ENCODE measurements at places on chromosomes 2 and 18. TPM values are rescaled to one million over a fixed set of nuclear protein-coding genes. Genes with fewer than 3 reads are reported as not detected.
A peak's percentile ranks its signal among the peaks of the same experiment; 100 is the strongest.

DNA sequence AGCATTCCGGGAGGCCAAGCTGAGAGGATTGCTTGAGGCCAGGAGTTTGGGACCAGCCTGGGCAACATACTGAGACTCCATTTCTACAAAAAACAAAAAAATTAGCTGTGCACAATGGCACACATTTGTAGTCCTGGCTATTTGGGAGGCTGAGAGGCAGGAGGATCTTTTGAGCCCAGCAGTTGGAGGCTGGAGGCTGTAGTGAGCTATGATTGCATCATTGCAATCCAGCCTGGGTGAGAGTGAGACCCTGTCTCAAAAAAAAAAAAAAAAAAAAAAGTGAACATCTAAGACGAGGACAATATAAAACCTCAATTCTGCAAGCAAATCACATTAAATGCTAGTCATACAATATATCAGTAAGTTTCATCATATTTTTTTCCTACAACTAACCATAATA, 2.8 kb upstream of the HAT1 start:
- DNase-seq = no peak

CPS1 gene
- 2.1 TPM for total RNA-seq

GRCh38 chr2:136012315-136012714, 26.9 kb upstream of the DARS1 start:
- no peak for DNase-seq

DNA sequence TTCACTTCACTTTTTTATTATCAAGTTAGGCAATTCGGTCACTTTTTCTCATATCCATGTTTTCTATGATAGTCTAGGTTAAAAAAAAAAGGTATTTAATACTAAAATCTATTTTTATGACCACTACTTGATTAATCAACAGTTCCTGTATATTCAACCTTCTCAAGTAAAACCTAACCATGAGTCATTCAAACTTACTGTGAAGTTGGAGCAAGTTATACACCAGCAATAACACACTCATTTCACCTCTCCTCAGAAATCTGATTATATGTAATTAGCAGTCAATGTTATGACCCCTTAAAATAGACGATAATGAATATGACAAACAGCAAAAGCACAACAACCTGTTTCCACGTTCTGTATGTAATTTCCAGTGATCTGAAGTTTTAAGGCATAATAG, 35.0 kb upstream of the ADAM17 start:
- DNase-seq = no peak

DNA sequence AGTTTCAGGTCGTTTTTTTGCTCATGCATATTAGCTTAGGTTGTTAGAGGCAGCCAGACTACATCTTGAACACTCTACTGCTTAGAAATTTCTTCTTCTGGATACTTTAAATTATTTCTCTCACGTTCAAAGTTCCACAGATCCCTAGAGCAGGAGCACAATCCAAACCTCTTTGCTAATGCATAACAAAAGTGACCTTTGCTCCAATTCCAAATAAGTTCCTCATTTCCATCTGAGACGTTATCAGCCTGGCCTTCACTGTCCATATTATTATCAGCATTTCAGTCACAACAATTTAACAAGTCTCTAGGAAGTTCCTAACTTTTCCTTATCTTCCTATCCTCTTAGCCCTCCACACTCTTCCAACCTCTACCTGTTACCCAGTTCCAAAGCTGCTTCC, 50.4 kb upstream of the ERMN start:
- no peak for DNase-seq

DNA sequence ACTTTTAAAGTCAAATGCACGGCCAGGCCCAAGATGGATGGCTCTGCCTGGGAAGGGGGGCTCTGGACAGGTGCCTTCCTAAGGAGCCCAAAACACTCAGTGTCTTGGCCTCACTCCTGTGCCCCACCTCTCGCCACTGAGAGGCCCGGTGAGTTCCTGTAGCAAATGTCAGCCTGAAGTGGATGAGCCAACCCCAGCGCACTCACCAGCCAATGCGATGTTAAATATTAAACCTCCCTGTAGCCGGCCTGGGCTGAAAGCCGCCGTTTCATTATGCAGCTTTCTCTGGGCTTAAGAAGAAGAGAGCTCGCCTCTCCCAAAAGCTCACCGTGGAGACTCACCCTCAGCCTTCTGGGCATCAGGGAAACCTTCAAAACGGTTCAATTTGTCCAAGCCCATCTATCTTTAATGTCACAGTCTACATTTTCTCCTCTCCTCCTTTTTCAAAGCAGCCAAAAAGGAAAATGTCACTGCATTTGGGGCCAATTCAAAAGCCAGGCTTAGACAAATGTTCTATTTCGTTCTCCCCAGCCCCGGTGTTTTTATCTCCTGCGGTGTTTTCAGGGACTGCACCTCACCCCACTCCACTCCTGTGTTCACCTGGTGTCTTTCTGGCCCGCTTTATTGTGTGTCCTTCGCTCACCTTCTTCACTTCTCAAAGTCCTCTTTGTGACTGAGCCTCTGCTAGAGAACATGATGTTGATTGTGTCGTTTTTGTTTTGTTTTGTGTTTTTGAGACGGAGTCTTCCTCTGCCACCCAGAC, 124.0 kb downstream of the NRP2 start:
- no peak for DNase-seq

SGPP2 gene
- total RNA-seq = not detected

GRCh38 chr2:120176526-120176925, 46.7 kb downstream of the TMEM185B start:
- DNase-seq = no peak

DNA sequence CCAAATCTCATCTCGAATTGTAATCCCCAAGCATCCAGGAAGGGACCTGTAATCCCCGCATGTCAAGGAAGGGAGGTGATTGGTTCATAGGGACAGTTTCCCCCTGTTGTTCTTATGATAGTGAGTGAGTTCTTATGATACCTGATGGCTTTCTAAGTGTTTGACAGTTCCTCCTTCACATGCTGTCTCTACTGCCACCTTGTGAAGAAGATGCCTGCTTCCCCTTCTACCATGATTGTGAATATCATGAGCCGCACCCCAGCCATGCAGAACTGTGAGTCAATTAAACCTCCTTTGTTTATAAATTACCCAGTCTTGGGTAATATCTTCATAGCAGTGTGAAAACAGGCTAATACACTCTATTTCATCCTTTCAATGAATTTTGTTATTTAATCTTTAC, 446.7 kb downstream of the RNF144A start:
- DNase-seq = no peak

DNA sequence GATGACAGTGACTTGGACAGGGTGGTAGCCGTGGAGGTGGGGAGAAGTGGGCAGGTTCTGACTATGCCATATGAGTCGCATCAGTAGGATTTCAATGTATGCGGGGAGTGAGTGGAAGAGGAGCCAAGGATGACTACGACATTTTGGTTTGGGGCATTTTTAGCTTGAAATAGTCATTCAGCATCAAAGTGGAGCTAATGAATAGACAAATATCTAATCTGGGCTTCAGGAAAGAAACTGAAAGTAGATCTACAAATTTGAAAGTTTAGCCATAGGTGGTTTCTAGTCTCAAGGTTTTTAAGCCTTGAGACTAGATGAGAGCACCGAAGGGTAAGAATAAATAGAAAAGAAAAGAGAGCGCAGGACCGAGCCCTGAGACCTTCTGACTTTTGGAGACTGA, 58.3 kb downstream of the FEZ2 start:
- DNase-seq = peak; percentile 67

UGT1A8 gene
- total RNA-seq = not detected

ZNF236 gene
- total RNA-seq = 6.1 TPM

DNA sequence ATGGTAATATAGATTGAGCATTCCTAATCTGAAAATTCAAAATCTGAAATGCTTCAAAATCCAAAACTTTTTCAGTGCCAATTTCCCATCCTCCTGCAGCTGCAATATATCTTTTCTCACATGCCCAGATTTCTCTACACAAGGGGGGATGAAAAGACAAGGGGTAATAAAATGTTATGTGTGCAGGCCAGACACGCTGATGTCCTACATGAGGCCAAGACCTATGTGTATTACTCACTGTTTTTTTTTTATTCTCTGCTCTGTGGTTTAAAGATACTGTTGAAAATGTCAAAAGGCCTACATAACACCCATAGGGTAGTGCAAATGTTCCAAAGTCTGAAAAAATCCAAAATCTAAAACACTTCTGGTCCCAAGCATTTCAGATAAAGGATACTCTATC, 41.2 kb upstream of the CWC22 start:
- no peak for DNase-seq

GRCh38 chr2:96207073-96207773, 1.4 kb downstream of the STARD7 start:
- DNase-seq = no peak

GTF2A1L gene
- total RNA-seq = not detected

GRCh38 chr18:10128921-10129501, 215.2 kb downstream of the VAPA start:
- peak; percentile 27 for DNase-seq

GRCh38 chr2:200782251-200782650, 29.5 kb upstream of the BZW1 start:
- DNase-seq = no peak

- DNase-seq = no peak
Measured at GRCh38 chr18:37253394-37254235, 312.0 kb downstream of the CELF4 start.

DNA sequence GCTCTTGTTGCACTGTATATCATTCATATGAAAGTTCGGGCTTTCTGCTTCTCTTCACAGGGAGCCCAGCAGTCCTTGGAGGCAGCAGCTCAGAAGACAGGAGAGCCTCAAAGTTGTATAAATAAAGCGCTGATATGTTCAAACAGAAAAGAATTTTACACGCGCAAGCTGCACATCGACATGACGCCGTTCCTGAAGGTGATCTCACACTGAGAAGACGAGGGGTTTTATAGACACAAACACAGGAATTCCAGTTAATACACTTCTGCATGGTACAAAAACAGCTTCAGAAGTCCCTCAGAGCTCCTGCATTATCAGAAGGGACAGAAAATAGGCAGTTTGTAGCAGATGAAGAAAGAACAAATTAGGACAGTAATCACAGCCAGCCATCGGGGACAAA, 81.6 kb downstream of the KIAA2012 start:
- no peak for DNase-seq

GRCh38 chr2:101809698-101810097, 112.2 kb downstream of the MAP4K4 start:
- DNase-seq = no peak

GRCh38 chr2:129887688-129888266, 91.7 kb upstream of the RAB6C start:
- DNase-seq = no peak

DNA sequence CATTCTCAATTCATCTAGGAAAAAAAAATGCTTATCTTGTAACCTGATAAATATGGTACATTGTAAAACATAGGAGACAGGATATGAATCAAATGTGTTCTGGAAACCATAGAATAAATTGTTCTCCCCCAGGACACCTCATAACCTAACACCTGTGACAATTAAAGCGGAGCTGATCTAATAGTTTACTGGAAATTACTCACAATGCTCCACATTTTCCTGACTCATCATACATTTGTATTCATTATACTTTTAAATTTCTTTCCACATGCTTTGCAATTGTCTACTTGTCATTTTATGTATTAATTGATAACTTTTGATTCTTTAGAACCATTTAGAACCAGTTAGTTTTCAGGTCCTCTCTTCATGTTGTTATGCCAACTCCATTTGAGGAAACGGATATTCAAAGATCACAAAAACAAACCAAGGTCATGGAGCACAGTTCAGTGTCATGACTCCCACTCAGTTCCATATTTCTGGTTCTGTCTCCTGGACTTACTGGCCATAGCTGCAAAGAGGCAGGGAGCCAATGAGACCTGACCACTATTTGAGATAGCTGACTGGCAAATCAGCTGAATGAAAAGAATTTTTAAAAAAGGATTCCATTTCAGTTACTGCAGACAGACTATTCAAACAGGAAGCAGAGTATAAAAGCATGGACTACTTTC, 128.5 kb downstream of the CALCRL start:
- no peak for DNase-seq

IL37 gene
- not detected for total RNA-seq

METTL4 gene
- 9.1 TPM for total RNA-seq

C2orf66 gene
- total RNA-seq = not detected

ABCG8 gene
- not detected for total RNA-seq

DNA sequence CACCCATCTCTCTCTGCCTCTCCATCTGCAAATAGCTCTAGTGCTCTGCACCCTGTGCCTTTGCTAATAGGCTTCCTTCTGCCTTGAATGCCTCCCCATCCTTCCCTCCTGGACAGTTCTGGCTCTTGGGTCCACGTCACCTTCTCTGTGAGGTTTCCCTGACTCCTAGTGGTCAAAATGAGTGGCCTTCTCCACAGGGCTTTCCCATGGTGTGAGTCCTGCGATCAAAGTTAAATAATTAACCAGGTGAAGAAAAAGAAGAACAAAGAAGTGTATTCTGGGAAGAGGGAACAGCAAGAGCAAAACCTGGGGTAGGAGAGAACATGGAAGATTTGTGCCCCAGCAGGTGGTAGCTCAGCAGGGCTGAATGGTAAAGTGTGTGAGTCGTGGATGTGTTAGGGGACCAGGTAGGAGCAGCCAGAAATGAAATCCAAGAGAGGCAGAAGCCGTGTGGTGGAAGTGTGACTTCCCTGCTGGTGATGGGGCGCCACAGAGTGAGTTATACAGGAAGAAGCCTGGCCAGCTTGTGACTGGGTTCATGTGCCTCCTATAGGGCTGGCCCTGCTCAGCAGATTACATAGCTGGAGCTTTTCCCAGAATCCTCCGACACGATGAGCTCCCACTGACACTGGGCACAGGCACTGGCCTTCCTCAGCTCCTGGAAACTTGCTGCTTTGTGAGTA, 93.8 kb upstream of the LDAH start:
- peak; percentile 12 for DNase-seq

IL1RL2 gene
- not detected for total RNA-seq

- DNase-seq = peak; percentile 91
Measured at GRCh38 chr18:67783196-67783946, 266.9 kb upstream of the DSEL start.

DNA sequence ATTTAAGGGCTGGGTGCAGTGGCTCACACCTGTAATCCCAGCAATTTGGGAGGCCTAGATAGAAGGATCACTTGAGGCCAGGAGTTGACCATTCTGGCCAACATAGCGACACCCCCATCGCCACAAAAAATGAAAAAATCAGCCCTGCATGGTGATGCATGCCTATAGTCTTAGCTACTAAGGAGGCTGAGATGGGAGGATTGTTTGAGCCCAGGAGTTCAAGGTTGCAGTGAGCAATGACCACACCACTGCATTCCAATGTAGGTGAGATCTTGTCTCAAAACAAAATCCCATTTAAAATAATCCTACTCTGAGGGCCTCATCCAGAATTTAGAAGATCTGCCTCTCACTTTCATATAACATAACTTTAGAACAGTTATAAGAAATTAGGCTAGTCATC, 2.7 kb upstream of the SERTAD2 start:
- no peak for DNase-seq

PMAIP1 gene
- total RNA-seq = 8.3 TPM

CERKL gene
- not detected for total RNA-seq

- no peak for DNase-seq
Measured at GRCh38 chr2:94994063-94994913, 31.2 kb upstream of the MAL start.

- peak; percentile 88 for DNase-seq
Measured at GRCh38 chr2:28447943-28448792, 47.7 kb upstream of the PLB1 start.

DNA sequence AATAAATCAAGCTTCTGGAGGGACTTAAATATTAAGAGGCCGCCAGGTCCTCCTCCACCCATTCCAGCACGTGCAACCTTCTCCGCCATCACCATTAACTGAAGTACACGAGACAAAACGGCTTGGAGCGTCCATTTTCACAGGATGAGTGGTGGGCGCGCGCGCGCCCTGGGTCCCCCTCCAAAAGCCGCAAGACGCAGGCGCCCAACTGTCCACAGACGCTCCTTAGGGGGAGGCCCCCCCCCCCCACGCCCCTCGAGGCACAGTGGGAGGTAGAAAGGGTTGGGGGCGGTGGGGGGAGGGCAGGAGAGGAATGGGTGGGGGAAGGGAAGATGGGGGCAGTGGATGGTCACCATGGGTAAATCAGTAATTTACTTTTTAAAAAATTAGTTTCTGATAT, 10.5 kb upstream of the STAMBP start:
- DNase-seq = no peak
